ENCODE measurements at places on chromosomes 2 and 18.

DNA sequence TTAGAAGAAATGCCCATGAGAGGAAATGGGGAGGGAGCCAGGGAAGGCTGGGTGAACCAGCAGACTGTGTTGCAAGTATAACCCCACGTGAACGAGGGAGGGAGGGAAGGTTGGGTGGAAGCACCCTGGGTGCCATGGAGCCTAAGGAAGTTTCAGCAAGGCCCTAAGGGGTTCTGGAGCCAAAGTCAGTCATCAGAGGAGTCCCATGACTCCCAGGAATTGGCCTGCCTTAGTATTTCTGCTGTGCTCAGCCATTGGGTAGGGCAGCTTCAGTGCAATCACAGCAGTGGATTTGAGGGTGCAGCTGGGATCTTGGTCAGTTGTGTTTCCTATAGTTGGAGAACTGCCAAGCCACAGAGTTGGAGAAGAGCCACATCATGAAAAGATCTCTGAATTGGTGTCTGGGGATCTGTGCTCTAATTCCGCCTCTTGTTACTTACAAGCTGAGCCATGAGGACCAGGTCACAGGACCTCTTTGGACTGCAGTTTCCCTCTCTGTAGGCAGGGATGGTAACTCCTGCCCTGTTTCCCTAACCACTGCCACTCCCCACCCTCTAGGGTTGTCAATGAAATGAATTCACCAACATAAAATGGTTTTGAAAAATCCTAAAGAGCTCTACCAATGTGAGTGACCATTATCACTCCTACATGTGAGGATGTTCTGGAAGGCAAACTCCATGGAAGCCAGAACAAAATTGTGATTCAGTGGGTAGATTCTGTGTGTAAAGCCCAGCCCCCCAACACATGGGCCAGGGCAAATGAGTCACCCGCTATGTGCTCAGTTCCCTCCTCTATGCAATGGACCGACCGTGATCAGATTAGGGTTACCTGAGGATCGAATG is 108.9 kb downstream of the CLIP4 start:
- DNase-seq, result no peak

GRCh38 chr18:62749389-62749788 is 34.0 kb downstream of the PHLPP1 start:
- DNase-seq, result no peak

DNA sequence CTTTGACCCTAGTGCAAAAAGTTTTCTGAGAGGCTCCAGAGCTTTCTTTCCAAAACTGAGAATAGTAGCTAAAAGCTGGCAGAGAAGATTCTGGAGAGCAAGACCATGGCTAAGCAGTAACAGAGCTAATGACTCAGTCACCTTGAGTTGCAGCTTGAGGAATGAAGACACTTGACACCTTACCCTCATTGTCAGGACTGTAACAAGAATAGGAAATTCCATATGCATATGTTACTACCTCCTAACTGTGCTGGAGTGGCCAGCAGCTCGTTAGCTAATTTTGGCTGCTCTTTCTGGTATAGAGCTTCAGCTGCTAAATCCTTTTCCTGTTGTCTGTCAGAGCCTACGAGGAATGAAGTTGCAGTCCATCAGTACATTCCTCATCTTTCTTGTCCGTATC is 68.6 kb upstream of the LHCGR start:
- DNase-seq, result no peak

- DNase-seq, result no peak
Observed at GRCh38 chr2:64221935-64222334, 77.7 kb upstream of the PELI1 start.

DNA sequence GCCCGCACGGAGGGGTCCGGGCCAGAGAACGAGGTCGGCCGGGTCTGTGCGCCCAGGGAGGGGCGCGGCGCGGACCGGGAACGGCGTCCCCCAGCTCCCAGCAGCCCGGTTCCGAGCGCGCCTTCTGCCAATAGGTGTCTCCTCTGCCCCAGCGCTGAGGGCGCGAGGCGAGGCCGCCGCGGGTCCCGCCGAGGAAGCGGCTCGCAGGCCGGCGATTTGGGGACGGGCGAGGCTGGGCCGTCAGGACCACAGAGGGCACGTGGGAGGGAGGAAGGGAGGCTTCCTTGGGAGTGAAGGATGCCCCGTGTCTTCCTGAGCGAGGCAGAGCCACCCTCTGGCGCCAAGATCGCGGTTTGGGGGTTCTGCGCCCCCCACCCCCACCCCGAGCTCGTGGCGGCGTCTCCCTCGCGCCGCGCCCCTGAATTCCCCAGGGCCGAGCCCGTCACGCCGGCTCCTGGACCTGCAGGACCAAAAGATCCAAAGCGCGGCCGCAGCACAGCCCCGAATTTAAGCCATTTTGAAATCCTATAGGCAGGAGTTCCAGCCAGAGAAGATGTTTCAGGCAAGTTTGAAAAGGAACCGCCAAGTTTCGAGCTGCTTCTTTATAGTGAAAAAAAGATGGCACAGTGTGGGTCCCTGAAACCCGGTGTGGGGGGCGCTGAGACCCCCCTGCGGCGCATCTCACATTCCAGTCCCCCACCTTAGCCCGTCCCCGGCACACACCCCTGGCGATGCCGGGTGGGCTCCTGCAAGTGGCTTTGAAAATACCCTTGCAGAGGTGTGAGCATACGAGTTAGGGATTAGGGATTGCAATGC is 909 bp downstream of the NFATC1 start:
- no peak for DNase-seq

DNA sequence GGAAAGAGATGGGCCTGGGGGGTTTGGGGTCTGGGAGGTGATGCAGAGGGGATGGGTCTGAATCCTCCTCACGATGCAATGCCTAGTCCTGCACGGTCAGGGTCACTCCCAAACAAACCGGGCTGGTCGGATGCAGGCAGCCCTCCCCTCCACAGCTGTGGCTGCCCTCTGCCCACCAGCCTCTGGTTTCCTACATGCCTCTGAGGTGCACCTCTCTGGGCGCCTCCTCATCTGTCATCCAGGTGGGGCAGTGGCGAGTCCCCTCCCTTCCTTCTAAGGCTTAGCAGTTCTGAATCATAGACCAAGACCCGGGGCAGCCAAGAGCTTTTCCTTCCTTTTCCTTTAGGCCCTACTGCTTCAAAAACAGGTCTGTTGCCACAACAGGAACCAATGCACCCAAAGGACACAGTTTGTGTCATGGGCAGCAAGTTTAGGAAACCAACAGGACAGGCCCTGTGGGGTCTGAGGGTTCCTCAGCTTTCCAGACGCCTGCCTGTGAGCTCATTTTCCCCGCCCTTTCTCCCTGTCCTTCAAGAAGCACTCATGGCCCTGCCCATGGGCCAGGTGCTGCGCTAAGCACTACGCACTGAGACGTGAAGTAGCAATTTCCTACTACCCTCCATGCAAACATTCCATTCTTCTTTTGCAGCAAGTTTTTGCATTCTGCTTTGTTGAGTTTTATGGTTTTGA is 6.5 kb upstream of the MAL start:
- no peak for DNase-seq

GRCh38 chr2:19312949-19313348 is 45.5 kb downstream of the OSR1 start:
- no peak for DNase-seq

GRCh38 chr2:210503001-210503623 is 26.6 kb upstream of the LANCL1 start:
- peak; percentile 7 for DNase-seq

GRCh38 chr2:43559391-43560230 is 36.2 kb downstream of the THADA start:
- no peak for DNase-seq

DNA sequence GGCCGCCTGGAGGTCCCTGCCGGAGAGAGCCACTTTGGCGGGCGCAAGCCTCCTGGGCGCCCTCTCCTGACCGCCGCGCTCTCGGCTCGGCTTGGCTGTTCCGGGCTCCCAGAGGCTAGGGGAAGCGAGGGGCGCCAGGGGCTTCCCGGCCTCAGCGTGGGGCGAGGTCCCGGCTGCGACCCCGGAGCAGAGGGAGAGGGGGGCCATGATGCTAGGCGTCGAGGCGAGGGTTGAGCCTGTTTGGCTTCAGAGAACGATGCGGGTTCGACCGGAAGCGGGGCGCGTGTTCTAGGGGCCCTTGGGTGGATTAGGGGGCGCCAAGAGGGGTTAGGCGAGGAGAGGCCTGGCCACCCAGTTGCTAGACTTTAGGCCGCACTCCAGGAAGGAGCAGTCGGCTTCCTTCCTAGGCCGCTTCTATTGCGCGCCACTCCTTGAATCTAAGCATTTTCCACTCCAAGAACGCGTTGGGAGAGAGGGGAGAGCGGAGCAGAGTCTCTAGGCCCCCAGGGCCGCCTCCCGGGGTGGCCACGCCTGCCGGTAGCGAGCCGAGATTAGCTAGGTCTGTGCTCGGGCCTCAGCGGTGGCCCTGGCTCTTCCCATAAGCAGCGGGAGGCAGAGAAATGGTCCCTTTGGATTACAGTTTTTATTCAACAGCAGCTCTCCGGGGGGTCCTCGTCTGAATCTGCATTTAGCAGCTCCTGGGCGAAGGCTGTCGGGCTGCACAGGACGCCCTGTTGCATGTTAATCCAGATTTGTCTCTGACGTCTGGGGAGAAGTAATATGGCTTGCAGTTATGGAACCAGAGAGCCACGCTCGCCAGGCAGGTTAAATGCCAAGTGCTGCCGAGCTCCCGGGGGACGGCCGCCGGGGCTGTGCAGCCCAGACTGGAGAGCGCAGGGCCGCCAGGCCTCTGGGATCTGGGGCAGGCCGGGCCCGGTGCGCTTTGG is 11.3 kb downstream of the MEIS1 start:
- no peak for DNase-seq
